Left renal cortex interstitium (tissue), 4 donors: ENCODE measurements at places on chromosomes 7 and 10.

DNA sequence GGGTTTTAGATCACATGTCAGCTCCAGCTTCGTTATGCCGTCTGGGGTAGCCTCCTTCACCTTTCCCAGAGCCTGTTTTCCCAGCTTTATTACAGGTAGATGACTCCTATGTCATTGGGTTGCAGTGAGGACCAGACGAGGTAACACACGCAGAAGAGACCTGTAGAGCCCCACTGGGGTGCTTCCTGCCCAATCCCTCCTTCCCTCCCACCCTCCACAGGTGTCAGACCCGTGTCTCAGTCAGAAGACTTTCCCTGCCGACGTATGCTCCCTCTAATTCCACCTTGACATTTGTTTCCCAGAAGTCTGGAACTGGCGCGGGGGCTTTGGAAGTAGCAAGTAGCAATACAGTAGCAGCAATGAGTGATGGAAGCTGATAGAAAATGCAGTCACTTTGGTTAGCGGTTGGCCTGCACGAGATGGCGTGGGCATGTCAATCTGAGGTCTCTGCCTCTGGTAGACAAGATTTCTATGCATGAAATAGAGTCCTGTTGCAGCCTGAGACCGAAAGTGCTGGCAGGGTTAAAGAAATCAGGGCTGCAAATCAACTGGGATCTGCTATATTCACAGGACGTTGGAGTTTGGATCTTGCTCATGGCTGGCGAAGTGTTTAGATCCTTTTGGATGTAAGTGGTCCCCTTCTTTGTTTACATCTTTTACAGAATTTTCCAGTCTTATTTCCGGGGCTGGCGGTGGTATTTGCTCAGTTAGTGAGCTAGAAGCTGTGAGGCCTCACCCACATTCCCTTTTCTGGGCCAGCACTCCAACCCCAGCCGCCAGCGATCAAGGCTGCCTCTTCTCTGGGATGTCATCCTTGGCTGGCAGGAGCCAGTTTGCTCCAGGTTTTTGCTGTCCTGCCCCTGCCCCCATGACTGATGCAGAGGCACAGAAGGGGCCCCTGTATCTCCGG lies 78.3 kb upstream of the KMT2C start:
- DNase-seq = no peak

DNA sequence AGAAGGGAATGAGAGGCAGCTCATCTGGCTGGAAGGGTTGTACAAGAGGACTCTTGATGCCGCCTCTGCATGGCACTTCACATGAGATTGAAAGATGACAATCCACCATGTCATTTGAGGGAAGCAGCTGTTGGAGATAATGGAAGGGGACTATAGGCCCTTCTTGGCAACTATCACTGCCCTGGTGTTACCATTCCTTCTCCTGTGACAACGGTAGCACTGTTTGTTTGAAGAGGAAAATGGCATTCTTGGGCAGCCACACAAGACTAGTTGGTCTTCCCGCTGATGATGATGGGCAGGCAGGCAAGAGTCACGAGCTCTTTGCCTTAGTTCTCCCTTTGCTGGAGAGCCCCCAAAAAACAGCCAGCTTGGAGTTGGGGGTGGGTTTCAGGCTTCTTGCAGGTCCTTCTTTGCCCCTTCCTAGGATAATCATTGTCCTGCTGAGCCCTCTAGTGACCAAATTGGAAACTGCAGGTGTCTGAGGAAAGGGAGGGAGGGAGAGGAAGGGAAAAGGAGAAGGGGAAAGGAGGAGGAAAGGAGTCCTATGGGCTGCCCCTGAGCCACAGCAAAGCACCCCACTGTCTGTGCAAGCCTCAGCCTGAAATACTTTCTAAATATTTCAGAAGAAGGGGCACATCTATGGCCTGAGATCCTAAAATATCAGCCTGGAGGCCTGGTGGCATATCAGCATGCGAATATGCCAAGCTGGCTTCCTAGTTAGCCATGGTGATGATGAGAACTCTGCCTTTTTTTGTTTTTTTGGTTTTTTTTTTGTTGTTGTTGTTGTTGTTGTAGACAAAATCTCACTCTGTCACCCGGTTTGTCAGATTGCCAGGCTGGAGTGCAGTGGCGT lies 165.6 kb upstream of the KMT2E start:
- peak; percentile 56 for DNase-seq

- no peak for DNase-seq
Measured at GRCh38 chr10:6486309-6486708, 93.8 kb downstream of the PRKCQ start.

DNA sequence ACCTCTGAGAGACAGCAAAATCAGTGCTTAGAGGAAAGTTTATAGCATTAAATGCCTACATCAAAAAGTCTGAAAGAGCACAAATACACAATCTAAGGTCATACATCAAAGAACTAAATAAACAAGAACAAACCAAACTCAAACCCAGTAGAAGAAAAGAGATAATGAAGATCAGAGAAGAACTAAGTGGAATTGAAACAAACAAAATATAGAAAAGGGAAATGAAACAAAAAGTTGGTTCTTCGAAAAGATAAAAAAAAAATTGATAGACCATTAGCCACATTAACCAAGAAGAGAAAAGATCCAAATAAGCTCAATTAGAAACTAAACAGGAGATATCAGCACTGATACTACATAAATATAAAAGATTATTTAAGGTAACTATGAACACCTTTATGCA lies 280.0 kb upstream of the NRG3 start:
- no peak for DNase-seq

GRCh38 chr10:16975188-16975587 lies 154.4 kb downstream of the CUBN start:
- no peak for DNase-seq
